ENCODE measurements at places on chromosomes 13 and 19. TPM values are rescaled to one million over a fixed set of nuclear protein-coding genes. Genes with fewer than 3 reads are reported as not detected.

- no peak for DNase-seq
These were observed 47.8 kb downstream of the UBL3 start for GRCh38 chr13:29802621-29803020.

GRCh38 chr19:18610556-18611326 lies 1.9 kb upstream of the TMEM59L start:
- no peak for DNase-seq

GRCh38 chr19:11995174-11995573 lies 30.3 kb downstream of the ZNF763 start:
- DNase-seq, result no peak

GRCh38 chr19:54302257-54302656 lies 10.7 kb downstream of the LILRA5 start:
- no peak for DNase-seq

DNA sequence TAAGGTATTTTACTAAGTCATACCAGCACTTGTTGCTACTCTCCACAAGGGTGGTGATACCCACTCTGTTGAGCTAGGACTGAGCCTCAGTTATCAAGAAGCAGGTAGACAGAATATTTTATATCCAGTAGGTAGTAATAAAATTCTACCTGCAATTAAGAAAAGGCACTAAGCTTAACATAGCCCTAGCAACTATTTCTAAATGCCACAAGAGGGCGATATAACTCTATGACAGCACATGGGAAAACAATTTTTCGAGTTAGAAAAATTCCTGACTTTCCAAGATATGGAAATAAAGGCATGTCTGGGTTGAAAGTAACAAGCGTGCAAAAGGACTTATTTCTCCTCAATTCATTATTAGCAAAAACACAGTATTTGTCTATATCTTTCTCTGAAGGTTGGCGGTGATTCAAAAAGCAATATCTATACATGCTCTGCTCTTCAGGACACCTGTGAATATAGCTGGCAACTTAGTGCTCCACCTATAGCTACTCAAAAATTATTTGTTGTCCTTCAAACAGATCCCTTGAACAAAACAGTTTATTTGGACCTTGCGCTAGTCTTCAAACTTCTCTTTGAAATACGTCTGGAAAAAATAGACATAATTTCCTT lies 14.7 kb downstream of the CCDC169 start:
- DNase-seq, result no peak

DNA sequence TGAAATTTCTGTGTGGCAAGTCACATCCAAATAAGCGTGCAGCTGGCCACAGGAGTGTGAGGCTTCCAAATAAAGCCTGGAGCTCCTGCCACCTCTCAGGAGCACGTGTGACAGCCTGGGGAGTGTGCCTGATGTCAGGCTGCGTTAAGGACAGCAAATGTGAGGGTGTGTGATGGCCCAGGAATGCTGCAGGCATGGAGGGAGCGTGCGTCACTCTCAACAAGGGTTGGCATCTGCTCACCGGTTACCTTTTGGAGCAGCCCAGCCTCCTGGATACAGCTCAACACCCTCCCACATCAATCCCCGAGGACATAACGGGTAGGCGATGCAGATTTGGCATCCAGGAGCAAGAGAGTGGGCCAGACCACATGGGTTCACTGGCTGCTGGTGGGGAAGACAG lies 19.0 kb downstream of the NUMBL start:
- no peak for DNase-seq

GRCh38 chr19:33582914-33583313 lies 38.8 kb upstream of the CHST8 start:
- no peak for DNase-seq

DNA sequence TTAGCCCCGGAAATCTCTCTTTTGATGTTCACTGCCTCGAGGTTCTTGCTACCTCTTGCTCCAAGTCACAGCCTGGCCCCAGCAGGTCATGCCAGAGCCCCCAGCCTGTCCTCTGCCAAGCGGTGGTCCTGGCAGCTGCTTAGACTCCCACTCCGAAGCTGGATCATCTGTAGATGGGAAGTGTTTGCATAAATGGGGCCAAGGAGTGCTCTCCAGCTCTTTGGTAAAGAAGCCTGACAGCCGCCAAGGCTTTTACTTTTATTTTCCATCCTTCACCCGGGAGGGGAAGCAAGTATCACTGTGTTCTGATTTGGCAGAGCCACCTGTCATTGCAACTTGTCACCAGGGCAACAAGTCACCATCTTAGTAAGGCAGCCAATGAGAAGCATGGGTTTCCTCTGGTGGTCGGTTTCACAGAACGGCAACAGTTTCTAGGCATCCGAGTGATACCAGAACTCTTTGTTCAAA lies 10.6 kb upstream of the RETN start:
- no peak for DNase-seq

- no peak for DNase-seq
These were observed 1068.4 kb upstream of the SPRY2 start for GRCh38 chr13:81409284-81409683.

- no peak for DNase-seq
These were observed 50.8 kb downstream of the STK24 start for GRCh38 chr13:98526182-98526512.

DNA sequence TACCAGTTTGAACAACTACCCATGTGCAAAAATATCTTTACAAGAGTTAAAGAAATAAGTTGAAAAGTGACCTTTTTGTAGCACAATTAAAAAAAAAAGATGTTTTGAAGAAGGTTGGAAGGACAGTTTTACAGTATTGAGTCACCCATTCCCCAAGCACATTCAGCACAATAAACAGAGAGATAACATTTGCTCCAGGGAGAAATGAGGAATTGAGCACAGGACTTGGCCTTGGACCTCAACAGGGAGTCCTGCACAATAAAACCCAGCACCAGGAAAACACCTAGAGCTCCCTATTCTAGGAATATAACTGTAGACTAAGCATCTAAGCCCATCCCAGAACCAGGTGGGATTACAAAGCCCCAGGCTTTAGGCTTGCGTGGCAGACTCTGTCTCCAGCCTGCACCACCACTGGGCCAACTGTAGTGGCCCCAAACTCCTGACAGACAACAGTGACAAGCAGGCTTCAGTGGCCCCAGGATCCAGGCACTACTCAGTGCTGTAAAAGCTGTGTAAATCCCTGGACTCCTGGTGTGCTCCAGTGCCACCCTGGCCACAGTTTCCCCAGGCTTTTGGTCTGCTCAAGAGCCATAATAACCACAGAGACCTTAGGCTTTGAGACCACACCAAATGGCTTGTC lies 857.2 kb downstream of the SLITRK1 start:
- no peak for DNase-seq

- DNase-seq, result no peak
These were observed 29.0 kb downstream of the GPX4 start for GRCh38 chr19:1132552-1133383.

DNA sequence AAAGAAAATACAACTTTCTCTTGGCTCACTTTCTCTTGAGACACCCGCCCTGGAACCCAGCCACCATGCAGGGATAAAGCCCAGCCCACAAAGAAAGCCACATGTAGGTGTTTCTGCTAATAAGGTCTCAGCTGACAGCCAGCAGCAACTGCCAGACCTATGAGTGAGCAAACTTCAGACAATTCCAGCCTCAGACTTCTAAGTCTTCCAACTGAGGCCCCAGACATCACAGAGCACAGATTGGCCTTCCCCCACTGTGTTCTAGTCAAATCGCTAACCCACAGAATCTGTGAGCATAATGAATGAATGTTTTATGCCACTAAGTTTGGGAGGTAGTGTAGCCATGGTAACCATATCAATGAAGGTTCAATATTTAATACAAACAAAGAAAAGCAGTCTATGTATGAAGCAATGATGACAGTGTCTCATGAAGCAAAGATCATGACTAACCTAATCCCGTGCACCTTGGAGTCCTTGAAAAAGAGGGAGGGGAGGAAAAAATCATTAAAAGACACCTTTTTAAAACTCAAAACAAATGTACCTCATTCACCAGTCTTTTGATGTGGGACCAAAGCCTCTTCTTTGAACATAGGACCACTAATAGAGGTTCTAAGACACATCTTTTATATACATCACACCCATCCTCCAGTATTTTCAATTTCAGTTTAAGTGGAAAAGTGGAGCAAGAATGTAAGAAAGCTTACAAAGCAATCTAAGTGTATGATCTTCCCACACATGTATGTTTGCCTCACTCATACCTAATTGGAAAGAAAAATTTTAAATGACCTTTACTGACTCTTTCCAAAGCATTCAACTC lies 6.2 kb downstream of the MRPS31 start:
- no peak for DNase-seq

DNA sequence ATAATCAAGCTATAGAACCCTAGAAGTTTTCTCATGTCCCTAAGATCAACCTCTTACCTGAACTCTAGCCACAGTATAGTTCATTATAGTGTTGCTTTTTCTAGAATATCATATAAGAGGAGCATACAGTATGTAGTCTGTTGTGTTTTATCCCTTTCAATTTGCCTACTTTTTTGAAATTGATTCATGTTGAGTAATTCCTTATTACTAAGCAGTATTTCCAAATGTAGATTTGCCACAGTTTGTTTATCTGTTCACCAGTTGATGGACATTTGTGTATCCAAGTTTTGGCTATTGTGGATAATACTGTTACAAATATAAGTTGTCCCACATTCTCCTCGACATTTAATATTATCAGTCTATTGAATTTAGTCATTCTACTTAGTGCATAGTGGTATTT lies 138.0 kb downstream of the LMO7 start:
- DNase-seq, result no peak

GRCh38 chr19:34662919-34663318 lies 14.0 kb downstream of the SCGB2B2 start:
- no peak for DNase-seq

GRCh38 chr19:33814181-33815165 lies 17.8 kb downstream of the KCTD15 start:
- DNase-seq, result no peak

GRCh38 chr19:56341948-56342347 lies 27.3 kb upstream of the ZSCAN5A start:
- DNase-seq, result no peak

DNA sequence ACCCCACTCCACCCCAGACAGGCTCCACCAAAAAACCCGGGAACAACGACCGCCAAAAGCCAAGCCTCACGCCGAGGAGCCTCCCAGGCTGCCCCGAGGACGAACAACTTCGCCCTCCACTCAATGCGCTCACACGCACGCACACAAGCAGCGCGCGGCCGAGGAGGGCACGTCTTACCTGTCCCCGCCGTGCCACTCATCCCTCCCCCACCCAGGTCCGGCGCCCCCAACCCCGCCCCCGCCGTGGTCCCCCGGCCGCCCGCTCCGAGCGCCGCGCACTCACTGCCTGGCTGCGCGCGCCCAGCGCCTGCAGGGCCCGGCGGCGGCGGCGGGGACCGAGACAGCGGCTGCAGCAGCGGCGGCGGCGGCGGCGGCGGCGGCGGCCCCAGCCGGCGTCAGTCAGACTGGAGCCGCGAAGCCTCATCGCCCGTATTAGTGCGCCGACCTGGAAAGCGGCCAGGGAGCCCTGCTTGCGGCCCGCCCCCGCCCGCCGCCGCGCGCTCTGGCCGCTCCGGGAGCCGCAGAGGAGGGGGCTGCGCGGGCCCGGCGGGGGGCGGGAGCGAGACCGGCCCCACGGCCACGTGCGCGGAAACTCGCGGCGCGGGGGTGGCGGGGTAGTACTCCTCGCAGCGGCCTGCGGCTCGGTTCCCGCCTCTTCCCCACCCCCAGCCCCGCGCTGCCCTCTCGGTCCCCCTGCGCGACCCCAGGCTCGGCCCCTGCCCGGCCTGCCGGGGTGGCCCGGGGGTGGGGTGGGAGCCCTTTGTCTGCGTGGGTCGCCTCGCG lies at the start of gene SMAD9:
SMAD9 (minus strand) TSS at position 406 of the 783 bp plus-strand sequence. CDS start 40,549 bp downstream, outside the sequence.
- peak; percentile 82 for DNase-seq

DNA sequence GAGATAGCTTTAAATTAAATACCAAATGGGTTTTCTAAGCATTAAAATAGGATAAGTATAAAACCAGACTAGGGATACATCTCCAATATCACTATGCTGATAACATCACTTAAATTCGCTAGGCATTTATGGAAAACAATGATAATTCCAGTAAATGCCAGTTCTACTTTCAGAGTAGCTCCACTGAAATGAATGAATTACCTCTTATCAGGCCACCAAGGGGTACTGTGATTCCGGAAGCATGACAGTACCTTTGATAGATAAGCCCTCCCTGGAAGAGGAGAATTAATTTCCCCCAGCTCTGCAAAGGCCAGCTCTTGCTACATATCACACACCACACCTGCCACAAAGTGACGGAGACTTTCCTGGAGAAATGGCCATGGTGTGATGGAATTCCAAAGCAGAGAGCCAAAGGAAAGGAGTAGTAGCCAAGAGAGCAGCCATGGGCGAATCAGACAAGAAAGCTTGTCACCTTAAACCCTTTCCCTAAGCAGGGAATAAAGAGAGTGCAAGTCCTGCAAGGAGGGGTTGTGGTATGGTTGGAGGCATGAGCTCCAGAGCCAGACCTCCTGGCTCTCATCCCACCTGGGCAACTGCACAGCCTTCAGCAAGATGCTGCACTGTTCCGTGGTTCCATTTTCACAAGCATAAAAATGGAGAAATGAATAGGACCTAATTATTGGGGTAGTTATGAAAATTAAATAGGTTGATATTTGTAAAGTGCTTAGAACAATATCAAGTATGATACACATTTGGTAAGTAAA lies 423.1 kb downstream of the FGF14 start:
- no peak for DNase-seq

- peak; percentile 22 for DNase-seq
These were observed 405.0 kb downstream of the COG6 start for GRCh38 chr13:40060296-40061007.

DNA sequence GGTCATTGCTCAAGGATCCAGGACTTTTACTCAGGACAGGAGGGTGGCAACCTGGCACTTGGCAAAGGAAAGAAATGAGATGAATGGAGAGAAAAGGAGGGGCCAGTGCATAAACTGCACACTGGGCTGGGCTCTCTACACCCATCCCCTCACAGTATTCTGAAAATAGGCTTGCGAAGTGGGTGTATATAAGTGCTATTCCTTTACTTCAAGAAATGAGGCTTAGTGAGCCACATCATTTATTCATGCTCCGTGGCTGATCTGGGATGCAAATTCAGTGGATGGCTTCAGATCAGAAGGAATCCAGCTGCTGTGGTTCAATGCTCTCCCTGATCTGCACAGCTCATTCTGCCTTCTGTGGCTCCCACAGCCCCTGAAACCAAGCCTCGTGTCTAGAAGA lies 297.7 kb downstream of the UQCRFS1 start:
- no peak for DNase-seq

- peak; percentile 31 for DNase-seq
These were observed 22.0 kb downstream of the BLOC1S3 start for GRCh38 chr19:45200568-45200967.

C19orf38 gene
- polyA plus RNA-seq, result 1.3 TPM

ZNF8 gene
- polyA plus RNA-seq, result 4.2 TPM

MYPOP gene
- polyA plus RNA-seq, result 7.1 TPM

ACER1 gene
- polyA plus RNA-seq, result not detected

PGLYRP2 gene
- not detected for polyA plus RNA-seq

NPHS1 gene
- not detected for polyA plus RNA-seq

ZNF431 gene
- polyA plus RNA-seq, result 4.0 TPM

GRK1 gene
- 0.22 TPM for polyA plus RNA-seq

KISS1R gene
- not detected for polyA plus RNA-seq

KLF12 gene
- polyA plus RNA-seq, result 3.5 TPM

Measured in heart right ventricle (tissue), 16 donors.